Activated naive CD4-positive, alpha-beta T cell treated with anti-CD3 and anti-CD28 coated beads, Interleukin-2, amount 50 U/mL, for 72 hours (primary cell): ENCODE measurements at places on chromosomes 4 and X. TPM values are rescaled to one million over a fixed set of nuclear protein-coding genes. Genes with fewer than 3 reads are reported as not detected.

COL4A6 gene
- total RNA-seq = not detected

RGN gene
- not detected for total RNA-seq

DCAF8L2 gene
- total RNA-seq = not detected

UGT8 gene
- total RNA-seq = 0.12 TPM

CT55 gene
- not detected for total RNA-seq

HOPX gene
- 33.5 TPM for total RNA-seq

PSMD10 gene
- 36.9 TPM for total RNA-seq

KCTD8 gene
- not detected for total RNA-seq

SPOCK3 gene
- total RNA-seq = not detected

CXCL11 gene
- 0.21 TPM for total RNA-seq

PCYT1B gene
- total RNA-seq = 0.05 TPM

CYSLTR1 gene
- total RNA-seq = 7.8 TPM

TEX13B gene
- total RNA-seq = not detected

ABCG2 gene
- total RNA-seq = not detected

SPANXN3 gene
- total RNA-seq = not detected

NHSL2 gene
- 0.05 TPM for total RNA-seq

P2RY4 gene
- 0.14 TPM for total RNA-seq

WDR1 gene
- total RNA-seq = 382 TPM

L1CAM gene
- total RNA-seq = 1.8 TPM

FATE1 gene
- total RNA-seq = not detected

HTT-AS gene
- total RNA-seq = not detected

GPR143 gene
- total RNA-seq = not detected
